ENCODE measurements at places on chromosomes 2 and 18. TPM values are rescaled to one million over a fixed set of nuclear protein-coding genes. Genes with fewer than 3 reads are reported as not detected.

Gene ATP9B
- 12.6 TPM for total RNA-seq

Gene UGT1A8
- total RNA-seq = not detected

DNA sequence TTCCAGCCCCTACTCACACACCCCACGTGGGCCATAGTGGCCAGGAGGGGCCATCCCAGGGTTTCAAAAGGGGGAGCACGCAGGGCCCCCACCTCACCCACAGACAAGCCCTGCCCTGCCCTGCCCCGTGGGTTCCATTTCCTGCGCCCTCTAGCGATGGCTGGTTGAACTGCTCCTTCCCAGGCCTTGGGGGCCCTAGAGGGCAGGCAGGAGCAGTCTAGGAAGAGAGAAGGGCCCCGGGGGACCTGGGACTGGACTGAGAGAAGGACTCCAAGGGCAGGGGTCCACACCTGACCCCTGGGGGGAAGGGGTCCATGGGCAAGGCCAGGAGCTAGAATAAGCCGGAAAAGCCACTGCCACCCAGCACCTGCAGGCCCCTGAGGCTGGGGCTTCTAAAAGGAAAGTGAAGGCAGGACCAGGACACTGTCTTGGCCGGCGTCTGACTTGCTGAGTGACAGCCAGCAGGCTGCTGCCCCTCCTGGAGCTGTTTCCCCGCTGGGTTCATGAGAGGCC, 10.1 kb downstream of the CYP26B1 start:
- DNase-seq = no peak

DNA sequence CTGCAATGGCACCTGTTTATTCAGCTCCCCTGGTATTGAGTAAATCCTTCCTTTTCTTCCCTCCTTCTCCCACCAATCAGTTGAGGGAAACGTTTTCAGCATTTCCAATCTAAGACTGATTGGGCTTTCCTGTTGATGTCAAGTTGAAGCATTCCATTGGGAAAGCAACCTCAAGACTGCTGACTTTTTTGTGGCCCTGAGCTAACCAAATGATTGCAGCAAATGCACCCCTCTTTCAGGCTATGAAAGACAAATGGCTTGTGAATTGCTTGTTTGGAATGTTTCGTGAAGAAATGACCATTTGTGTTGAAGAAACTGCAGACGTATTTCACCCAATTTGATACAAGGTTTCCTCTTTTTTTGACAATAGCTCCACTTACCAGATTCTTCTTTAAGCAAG, 303.5 kb downstream of the EPHA4 start:
- peak; percentile 56 for DNase-seq

DNA sequence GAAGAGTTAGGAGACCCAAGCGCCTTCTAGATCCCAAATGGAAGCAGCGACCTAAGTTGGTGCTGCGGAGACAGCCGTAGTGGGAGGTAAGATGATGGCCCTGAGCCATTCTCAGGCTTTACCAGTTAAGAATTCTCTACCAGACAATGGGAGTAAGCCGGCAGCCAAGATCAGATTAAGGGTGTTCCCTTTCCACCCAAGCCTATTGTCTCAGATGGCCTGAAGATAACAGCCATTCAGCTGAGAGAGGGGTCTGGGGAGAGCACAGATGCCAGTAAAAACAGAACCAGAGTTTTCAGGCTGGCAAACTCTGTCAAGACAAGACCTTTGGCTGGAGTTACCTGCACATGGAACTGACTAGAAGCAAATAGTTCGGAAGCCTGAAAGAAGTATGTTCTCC, 191.7 kb upstream of the HAAO start:
- no peak for DNase-seq

DNA sequence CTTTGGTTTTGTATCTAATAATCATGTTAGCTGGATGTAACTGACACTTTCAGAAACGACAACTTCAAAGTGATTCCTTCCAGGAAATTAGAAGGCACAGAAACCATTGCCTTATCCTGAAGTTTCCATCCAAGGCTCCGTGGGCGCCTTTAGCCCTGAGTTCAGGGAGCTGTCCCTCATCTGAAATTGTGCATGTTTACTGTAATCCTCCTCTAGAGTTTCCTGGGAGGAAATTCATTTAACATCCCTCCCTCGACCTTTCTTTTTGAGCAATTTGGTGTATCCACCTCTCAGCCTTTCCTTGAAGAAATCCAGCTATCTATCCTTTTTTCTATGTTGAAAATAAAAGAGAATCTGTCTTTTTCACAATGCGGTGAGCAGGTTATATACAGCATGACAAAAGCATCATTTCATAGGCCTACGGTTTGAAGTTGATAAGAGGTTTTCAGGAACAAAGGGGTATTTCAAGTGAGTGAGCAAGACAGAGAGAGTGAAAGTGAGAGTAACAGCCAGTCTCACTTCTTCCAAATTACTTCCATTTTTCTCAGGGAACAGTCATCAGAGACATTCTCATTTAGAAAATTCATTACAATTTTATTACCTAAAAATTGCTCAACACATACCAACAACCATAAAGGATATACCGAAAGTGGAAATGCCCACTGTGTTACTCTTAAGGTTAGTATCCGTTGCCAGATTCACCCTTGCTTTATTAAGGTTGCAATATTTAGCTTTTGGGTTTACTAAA, 167.3 kb downstream of the MREG start:
- DNase-seq = no peak

Data from astrocyte (in vitro differentiated cells and primary cell).